ENCODE measurements at places on chromosomes 3 and 15.
A peak's percentile ranks its signal among the peaks of the same experiment; 100 is the strongest.

GRCh38 chr3:134685929-134686802 is 35.3 kb upstream of the KY start:
- no peak for DNase-seq

DNA sequence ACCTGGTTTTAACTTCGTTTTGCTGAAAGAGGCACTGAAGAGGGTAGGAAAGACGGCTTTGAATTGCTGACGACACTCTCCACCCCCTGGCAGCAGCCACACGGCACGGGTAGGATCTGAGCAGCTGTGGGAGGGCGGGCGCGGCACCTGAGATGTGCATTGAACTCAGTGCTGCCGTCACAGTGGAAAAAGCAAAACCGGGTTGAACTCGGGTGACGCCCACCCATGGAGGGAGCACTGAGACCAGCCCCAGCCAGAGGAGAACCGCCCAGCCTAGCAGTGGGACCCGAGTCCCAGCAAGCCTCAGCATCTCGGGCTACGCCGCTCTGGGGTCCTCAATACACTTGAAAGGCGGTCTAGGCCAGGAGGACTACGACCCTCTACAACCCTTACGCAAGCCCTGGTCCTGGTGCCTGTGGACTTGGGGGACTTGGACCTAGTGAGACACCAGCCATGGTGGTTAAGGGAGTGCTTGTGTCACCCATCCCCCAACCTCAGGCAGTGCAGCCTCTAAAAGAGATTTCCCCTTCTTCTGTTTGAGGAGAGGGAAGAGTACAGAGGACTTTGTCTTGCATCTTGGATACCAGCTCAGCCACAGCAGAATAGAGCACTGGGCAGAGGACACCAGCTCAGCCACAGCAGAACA is 50.0 kb upstream of the RPL35A start:
- no peak for DNase-seq

GRCh38 chr3:197353867-197354567 is 55.6 kb upstream of the DLG1 start:
- no peak for DNase-seq

DNA sequence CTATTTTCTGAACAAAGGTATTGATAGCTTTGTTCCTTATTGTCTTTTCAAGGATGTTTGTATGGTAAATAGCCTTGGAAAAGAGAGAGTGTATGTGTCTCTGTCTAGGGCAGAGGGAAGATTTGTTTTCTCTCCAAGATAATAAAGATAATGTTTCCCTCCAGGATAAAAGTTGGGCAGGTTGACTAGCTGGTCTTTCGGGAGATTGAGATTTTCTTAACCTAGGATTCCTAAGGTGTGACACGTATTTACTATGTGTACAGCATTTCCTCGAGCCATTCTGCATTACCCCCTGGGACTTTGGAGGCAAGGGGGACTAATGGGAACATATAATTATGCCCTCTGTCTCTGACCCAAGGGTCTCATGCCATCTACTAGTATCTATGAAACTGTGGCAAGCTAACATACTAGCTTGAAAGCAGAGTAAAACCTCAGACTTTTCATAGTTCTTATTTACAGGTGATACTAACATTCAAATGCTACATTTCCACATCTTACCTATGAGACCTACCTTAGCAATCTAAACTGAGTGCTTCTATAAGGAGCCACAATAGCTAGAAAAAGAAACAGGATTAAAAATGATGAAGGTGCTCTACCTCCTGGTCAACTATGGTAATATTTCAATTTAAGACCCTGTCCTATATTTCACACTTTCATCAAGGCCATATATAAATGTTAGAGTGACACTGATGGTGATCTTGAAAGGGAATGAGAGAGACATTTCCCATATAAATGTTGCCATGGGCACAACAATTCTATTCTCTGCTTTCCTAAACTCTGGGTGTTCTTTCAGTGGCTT is 252.9 kb upstream of the CBLB start:
- DNase-seq: no peak

DNA sequence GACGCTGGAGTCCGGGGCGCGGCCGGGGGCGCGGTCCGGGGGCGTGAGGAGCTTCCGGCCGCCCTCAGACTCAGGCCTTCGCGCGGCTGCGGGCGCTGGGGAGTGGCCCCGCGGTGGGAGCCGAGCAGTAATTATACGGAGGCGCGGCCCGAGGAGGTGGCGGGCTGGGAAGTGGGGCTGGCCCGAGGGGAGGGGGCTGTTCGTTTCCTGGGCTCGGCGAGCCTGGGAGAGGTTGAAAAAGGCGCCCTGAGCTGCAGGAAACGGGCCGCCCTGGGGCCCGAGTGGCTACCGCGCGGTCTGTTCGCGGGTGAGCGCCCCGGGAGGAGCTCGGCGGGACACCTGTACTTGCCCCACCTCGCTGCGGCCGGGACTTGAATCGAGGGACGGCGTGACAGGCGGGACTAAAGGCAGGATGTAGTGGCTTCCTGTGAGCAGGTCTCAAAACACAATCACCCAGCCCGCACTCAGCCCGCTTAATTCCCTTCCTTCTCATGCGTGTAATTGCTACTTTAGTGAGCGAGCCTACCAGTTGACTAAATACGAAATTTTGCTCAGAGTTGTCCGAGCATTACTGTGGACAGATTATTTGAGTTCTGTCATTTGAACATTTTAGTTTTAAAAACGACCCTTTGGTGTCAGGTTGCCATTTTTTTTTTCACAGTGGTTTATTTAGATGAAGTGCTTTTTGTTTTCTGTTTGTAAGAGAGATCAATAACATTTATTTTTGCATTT is 860 bp downstream of the RASA2 start:
- DNase-seq: peak; percentile 71

- DNase-seq: no peak
These were observed 87.1 kb upstream of the RGMA start for GRCh38 chr15:93176065-93176464.

- DNase-seq: no peak
These were observed 153.8 kb downstream of the UBE2E2 start for GRCh38 chr3:23356923-23357322.

DNA sequence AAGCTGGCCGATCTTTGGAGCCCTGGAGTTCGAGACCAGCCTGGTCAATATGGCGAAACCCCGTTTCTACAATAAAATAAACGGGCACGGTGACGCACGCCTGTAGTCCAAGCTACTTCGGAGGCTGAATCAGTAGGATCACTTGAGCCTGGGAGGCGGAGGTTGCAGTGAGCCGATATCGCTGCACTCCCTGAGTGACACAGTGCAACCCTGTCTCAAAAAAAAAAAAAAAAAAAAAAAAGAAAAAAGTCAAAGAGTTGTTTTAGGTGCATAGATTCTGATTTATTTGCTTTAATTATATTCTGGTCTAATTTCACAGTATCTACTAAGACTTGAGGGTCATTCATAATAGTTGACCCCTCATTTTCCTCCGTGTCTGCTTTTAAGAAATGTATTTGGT is 1.7 kb downstream of the ARL13B start:
- no peak for DNase-seq

- no peak for DNase-seq
These were observed 29.6 kb upstream of the SELENOK start for GRCh38 chr3:53921296-53921695.

- DNase-seq: no peak
These were observed 121.5 kb downstream of the SLC9A9 start for GRCh38 chr3:143726727-143727126.

GRCh38 chr3:81161851-81162250 is 599.6 kb downstream of the GBE1 start:
- DNase-seq: no peak

DNA sequence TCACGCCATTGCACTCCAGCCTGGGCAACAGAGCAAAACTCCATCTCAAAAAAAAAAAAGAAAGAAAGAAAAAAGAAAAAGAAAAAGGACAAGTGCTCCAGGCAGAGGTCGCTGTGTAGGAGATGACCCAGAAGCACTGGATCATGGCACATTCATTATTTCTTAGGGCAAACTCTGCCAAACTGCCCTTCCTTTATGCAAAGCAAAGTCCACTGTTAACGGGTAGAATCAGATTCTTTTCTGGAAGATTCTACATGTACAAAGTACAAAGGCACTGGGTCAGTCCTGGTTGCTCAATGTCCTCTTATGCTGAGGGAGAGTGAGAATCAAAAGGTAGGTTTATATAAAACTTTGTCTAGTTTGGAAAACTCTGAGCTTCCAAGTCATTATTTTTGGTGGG is 144.9 kb downstream of the FEZF2 start:
- DNase-seq: no peak

GRCh38 chr3:17841190-17841828 is 98.9 kb upstream of the TBC1D5 start:
- no peak for DNase-seq

- DNase-seq: no peak
These were observed 174.5 kb upstream of the WNT5A start for GRCh38 chr3:55661571-55661970.

- no peak for DNase-seq
These were observed 23.7 kb upstream of the TICRR start for GRCh38 chr15:89551550-89551949.

GRCh38 chr15:101446518-101447167 is 42.9 kb downstream of the PCSK6 start:
- no peak for DNase-seq

GRCh38 chr3:106421909-106422308 is 553.1 kb upstream of the CBLB start:
- DNase-seq: no peak

GRCh38 chr3:99637016-99637367 is 1.4 kb upstream of the COL8A1 start:
- DNase-seq: no peak

DNA sequence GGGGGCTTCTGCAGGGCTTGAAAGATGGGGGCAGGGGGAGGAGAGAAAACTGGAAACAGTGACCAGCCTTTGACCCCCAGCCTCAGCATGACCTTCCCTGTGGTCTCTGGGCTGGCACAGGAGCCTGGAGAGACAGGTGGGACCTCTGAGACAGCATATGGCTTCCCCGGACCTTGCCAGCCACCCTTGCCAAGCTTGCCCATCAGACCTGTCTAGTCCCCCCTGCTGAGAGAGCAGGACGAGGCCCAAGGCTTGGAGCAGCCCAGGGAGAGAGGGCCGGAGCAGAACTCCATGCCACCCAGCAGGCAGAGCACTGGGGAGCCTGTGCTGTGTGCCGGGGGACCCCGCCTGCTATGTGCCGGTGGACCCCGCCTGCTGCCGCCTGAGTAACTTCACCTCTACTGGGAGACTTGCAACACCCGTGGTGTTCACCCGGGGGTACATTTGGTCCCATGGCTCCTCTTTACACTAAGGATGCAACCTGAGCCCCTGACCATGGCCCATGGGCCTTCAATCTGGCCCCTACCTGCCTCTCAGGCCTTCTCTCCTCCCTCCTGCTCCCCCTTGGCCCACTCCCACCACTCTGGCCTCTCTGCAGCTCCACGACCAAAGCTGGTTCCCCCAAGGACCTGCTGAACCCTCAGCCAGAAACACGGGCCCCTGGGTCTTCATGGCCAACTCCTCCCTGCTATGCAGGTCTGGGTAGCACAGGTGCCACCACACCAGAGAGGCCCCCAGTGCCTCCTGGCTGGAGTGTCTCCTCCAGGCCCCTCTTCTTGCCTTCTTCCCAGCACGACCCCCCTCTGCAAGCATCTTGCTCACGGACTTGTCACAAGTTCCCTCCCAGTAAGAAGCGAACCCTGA is 21.1 kb upstream of the SLC41A3 start:
- no peak for DNase-seq

GRCh38 chr3:42149975-42150374 is 58.8 kb downstream of the TRAK1 start:
- DNase-seq: no peak

- no peak for DNase-seq
These were observed 8.1 kb upstream of the SIN3A start for GRCh38 chr15:75459581-75459980.

- DNase-seq: no peak
These were observed 785 bp downstream of the MFSD1 start for GRCh38 chr3:158802409-158803268.

DNA sequence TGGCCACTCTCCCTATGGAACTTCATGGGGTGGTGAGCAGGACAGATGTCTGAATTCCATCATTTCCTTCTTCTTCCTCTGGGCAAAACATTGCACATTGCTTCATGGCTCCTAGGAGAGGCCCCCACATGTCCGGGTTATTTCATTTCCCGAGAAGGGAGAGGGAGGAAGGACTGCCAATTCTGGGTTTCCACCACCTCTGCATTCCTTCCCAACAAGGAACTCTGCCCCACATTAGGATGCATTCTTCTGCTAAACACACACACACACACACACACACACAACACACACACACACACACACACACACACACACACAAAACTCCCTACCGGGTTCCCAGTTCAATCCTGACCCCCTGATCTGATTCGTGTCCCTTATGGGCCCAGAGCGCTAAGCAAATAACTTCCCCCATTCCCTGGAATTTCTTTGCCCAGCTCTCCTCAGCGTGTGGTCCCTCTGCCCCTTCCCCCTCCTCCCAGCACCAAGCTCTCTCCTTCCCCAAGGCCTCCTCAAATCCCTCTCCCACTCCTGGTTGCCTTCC is 1.9 kb downstream of the RHO start:
- DNase-seq: no peak

GRCh38 chr15:27843146-27843545 is 256.0 kb downstream of the OCA2 start:
- no peak for DNase-seq

- no peak for DNase-seq
These were observed 9.8 kb downstream of the KCNMB2 start for GRCh38 chr3:178546079-178546478.

DNA sequence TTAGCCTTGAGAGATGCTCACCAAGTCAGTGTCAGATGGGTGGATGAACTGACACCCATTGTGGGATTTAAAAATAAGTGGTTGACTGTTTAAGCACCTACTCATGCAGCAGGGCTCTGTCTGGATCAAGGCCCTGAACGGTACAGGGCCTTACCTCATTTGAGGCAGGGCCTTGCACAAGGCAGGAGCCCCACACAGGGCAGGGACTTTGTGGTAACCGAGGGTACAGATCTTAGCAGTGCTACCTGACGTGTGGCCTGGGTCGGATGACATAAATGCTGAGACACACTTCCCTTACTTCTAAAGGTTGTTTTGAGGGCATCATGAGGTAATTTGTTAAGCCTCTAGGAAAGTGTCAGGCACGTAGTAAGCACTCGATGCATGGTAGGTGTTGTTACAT is 59.5 kb upstream of the PLXNA1 start:
- no peak for DNase-seq

- no peak for DNase-seq
These were observed 48.7 kb upstream of the HACD2 start for GRCh38 chr3:123633530-123633929.

DNA sequence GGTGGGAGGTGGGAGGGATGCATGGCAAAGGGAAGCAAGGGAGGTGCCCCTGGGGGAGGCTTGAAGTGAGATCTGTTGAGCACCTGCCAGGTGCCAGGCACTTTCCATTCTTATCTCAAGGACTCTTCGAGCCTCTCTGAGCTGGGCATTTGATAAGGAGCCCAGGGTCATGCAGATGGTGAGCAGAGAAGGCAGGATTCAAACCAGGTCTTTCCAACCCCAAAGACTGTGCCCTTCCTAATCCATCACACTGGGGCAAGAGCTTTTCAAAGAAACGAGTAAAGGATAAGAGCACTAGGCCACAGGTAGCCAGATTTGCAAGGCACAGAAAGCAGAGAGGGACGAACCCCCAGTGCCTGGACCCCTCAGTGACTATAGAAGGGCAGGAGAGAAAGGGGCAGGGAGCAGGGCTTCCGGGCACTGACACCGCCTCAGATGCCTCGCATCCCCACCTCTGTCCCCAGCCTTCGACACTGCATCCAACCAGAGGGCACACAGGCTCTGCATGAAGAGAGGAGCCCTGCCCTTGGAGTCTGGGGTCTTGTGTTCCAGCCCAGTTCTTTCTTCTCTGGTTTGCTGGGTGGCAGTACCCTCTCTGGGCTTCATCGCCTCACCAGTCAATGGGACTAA is 21.0 kb downstream of the IGDCC4 start:
- no peak for DNase-seq

- DNase-seq: no peak
These were observed 10.7 kb upstream of the BBX start for GRCh38 chr3:107512108-107512507.
